ENCODE measurements at places on chromosomes 3 and 15.

DNA sequence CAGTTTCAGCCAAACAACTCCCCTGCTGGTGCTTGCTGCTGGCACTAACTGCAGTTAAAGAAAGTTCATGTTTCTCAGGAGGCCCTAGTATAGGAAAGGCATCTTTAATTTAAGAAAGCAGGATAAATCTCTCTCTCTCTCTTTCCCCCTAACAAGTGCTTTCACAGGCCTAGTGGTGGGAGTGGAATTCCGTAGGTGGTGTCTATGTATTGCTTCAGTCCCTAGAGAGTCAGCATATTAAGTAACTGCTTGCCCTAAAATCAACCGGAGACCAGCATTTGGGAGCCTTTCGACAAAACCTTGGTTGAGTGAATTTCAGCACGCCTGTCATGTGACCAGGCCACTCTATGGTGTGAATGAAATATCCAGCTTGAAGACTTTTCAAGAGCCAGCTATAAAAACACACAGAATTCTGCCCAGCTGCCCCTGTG, 169.2 kb upstream of the TGFBR2 start:
- no peak for DNase-seq

DNA sequence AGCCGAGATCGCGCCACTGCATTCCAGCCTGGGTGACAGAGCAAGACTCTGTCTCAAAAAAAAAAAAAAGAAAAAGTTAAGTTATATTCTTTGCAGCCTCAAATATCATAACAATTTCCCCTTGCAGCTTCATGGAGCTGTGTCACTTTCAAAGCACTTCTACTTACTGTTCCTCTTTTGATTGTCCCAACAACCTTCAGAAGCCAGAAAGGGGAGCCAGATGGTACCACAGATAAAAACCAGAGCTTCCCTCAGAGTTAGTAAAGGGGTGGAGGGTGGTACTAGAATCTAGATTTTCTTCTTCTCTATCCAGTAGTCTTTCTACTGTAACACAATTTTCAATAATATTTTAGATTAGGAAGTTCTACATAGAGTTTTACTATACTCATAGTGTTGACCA, 188.8 kb downstream of the TAFA4 start:
- DNase-seq, result no peak

GRCh38 chr3:24529210-24529609, 34.6 kb upstream of the THRB start:
- DNase-seq, result no peak

GRCh38 chr3:58077596-58078285, 69.5 kb downstream of the FLNB start:
- DNase-seq, result no peak

GRCh38 chr15:89104172-89104564, 15.9 kb downstream of the ABHD2 start:
- no peak for DNase-seq

DNA sequence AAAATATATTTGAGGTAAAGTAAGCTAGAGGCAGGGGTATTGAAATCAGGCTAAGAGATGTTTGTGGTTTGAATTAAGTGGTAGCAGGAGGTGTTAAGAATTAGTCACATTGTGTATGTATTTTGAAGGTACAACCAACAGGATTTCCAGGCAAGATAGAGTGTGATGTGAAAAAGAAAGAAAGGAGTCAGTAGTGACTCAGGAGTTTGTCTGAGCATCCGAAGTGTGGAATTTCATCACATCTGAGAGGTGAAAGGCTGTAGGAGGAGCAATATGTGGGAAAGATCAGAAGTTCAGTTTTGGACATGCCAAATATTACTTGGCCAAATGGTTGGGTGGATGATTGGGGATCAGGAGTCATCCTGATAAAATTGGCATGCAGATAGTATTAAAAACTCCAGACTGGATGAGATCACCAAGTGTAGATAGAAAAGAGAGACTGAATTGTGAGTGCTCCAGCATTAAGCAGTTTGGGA, 32.1 kb upstream of the EBLN2 start:
- DNase-seq, result no peak

GRCh38 chr3:121072133-121072532, 164.1 kb downstream of the STXBP5L start:
- DNase-seq, result no peak

DNA sequence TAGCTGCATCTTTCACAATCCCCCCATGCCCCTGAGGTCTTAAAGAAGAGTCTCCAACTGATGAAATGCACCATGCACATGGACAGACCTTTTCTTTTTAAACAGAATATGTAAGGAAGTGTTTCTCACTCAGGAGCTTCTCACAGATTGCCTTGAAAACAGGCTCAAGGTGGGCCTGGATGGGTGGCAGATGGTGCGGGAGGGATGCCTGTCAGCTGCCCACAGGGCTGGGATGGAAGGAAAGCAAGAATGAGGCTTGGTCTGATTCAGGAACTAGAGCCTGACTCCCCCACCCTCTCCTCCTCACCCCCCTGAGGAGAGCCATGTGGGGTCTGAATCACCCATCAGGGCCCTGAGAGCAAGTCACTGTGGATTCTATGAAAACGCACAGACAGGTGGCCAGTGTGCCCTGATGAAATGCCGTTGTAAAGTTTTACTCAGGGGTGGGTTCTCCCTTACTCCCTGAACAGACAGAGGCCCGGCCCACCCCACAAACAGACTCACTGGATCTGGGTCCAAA, 67.2 kb downstream of the UMPS start:
- no peak for DNase-seq

- no peak for DNase-seq
Measured at GRCh38 chr3:165837058-165837525, at the start of gene BCHE. Gene BCHE (minus strand): TSS chr3:165837423. CDS start chr3:165831033, 6,390 bp downstream.

DNA sequence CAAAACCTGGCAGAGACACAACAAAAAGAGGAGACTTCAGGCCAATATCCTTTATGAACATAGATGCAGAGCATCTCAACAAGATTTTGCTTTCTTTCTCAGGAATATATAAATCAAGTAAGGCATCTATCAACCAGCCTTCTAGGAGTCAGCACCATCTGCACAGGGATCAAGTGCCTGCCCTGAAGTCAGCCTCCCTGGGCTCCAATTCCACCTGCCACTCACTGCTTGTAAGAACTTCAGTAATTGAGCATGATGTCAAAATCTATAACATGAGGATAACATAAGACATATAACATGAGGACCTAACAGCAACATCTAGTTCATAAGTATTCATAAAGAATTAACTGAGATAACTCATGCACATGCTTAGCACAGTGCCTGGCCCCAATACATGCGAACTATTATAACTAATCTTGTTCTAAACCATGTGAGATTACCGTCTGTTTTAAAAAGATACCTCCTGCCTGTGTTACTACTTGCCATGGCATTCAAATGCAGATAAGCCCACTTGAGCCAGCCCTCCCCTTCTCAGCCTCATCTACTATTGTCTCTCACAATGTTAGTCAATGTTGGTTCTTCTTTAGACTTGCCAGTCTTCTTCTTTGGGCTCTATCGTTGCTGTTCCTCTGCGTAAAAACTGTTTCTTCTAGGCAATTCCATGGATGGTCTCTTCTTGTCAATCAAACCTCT, 91.6 kb downstream of the PLD1 start:
- no peak for DNase-seq

DNA sequence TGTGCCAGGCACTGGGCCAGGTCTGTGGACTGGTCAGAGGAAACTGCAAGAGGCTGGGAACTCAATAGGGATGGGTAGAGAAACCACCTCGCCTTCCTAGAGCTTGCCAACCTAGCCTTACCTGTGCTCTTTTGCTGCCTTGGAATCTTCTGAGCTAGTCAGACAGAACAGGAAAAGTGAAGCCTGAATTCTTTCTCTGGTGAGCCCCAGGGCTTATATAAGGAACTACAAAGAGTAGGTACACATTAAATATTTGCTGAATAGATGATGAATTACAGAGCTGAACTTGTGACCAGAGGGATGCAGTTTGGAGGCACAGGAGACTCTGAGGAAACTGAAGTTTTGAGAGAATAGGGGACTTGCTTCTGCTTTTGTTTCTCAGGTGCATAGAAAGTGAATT, 15.6 kb upstream of the FBXW12 start:
- no peak for DNase-seq

GRCh38 chr15:78982736-78983135, 37.9 kb upstream of the CTSH start:
- DNase-seq, result no peak

DNA sequence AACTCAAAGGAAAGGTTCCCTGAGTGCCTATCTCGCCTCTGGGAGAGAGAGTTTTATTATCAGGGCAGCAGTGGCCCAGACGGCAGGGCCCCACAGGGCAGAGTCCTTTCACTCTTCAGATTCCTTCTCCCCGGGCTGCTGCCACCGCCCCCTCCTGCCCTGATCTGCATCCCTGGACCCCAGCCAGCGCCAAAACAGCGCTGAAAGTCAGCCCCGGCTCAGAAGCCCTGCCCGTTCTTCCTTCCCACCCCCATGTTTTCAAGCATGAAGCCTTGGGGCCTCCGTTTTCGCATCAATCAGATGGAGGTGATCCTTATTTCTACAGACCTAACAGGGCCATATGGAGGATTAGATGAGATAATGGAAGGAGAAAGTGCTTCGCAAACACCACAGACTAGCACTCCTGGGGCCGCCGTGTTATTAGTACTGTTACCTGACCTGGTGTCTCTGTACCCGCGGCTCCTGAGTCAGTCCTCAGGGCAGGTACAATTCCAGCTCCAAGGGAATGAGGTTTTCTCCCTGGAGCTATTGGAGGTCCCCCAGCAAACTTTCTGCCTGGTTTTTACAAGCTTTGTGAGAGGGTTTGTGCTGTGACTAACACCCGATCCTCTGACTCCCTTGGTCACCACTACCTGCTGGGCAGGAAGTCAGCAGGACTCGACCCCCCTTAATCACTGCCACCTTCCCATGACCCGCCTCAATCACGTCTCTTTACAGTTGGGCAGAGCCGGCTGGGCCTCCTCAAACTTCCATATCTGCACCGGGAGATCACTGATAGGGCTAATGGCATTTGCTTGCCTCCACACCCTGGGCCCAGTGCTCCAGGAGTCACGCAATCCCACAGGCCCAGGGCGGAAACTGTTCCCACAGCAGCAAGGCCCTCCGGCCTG, 39.5 kb upstream of the TSEN2 start:
- DNase-seq, result no peak

- DNase-seq, result peak; percentile 27
Measured at GRCh38 chr3:72997421-72997961, 880 bp downstream of the PPP4R2 start.

- DNase-seq, result no peak
Measured at GRCh38 chr15:66994927-66995656, 70.3 kb upstream of the SMAD3 start.

GRCh38 chr3:40437889-40438288, 19.2 kb upstream of the RPL14 start:
- DNase-seq, result no peak

DNA sequence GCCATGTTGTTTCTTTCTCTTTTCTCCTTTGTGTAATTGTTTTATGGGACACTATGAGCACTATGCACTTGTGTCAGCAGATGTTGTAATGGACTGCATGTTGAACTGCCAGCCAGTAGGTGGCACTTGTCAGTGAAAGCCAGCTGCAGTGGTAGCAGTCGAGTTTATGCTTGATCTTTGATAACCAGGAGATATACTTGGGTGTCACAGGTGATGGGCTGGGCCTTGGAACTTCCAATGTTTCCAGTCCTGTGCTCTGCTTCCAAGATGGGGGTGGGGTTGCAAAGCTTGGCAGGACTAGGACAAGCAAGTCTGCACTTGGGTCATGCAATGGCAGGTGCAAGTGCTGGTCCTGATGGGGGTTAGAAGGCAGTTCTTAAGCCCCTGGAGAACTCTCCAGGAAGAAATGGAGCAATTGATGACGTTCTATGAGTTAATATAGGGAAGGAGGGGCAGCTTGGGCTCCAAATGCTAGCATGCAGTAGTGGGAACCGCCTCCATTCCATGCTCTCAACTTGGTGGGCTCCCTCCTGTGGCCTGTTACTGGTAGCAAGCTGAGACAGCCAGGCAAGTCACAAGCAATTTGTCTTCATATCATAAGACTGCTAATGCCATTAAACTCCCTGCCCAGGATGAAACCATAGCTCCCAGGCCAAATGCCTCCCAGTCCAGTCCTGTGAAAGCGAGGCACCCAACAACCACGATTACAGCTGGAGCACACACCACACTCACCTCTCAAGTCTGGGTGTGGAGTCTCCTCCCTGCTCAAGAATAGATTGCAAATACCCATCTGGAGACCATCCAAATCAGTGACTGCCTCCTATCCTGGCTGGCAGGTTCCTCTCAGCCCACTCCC, 287.2 kb downstream of the CGGBP1 start:
- peak; percentile 12 for DNase-seq

- no peak for DNase-seq
Measured at GRCh38 chr15:98778960-98779359, 130.6 kb downstream of the IGF1R start.

DNA sequence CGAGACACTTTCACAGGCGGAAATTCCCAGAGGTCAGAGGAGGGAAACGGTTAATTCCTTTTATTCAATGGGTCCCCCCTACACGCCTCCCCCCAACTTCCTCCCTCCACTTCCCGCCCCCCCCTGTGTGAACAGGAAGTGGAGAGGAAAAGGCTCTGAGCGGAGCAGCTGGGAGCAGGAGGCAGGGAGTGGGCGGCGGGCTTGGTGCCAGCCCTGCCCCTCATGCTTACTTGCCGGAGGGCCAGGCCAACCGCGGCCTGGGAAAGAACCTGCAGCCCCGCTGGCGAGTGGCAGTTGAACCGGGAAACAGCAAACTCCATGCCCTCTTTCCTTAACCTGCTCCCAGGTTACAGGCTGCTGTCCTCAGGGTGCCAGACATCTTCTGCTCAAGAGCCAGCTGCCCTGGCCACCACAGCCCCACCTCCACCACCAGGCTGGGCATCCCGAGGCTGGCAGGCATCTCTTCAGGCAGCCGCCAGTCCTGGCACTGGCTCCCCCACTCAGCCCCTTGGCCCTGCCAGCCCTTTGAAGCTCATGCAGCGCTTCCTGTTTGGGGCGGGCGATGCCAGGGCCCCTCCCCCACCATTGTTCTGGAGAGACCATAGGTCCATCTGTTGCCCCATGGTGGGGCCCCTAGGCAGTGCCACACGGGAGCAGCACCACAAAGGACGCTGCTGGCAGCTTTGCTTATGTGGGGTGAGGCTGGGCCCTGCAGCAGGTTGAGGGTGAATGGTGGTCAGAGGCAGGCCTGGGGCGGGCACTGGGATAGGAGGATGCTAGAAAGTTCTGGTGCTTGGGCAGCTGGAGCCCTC, 12.9 kb downstream of the VPS18 start:
- DNase-seq, result peak; percentile 65

- DNase-seq, result no peak
Measured at GRCh38 chr3:177836671-177837070, 639.4 kb upstream of the TBL1XR1 start.

- no peak for DNase-seq
Measured at GRCh38 chr15:75666823-75667501, 19.2 kb downstream of the SNX33 start.

GRCh38 chr15:92915766-92916435, 15.8 kb downstream of the CHD2 start:
- DNase-seq, result no peak

DNA sequence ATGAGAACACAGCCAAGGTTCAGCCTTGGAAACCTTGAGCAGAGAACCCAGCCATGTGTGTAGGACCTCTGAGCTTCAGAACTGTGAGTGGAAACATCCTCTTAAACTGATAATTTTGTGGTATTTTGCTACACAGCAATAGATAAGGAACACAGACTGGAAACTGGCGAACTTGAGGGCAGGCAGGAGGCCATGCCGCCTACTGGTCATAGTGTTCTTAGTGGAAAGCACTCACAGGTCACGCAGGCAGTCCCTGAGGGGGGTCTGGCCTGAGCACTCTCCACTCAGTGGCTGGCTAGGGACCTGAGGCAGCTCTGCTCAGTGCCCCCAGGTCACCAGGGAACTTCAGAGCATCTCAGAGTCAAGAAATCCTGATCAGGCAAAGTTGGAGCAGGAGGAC, 9.7 kb upstream of the XIRP1 start:
- no peak for DNase-seq

GRCh38 chr3:127443581-127444375, 146.8 kb downstream of the TPRA1 start:
- DNase-seq, result no peak

Data from stimulated activated naive CD8-positive, alpha-beta T cell treated with anti-CD3 and anti-CD28 coated beads, Interleukin-15, Interleukin-2, amounts not matched to agents 100 U/mL and 50 U/mL, for 24 hours (primary cell).